ENCODE measurements at places on chromosomes 2 and 18. TPM values are rescaled to one million over a fixed set of nuclear protein-coding genes. Genes with fewer than 3 reads are reported as not detected.

LYG2 gene
- total RNA-seq: not detected

ADCYAP1 gene
- total RNA-seq: 18.5 TPM

MTX2 gene
- total RNA-seq: 55.6 TPM

RAD51AP2 gene
- 1.2 TPM for total RNA-seq

PMAIP1 gene
- 0.69 TPM for total RNA-seq

MATN3 gene
- total RNA-seq: 5.1 TPM

SLC30A3 gene
- total RNA-seq: 2.1 TPM

CERKL gene
- 6.2 TPM for total RNA-seq

SP140 gene
- total RNA-seq: 2.1 TPM

NEU4 gene
- 0.92 TPM for total RNA-seq

ZNF397 gene
- total RNA-seq: 43.1 TPM

ACMSD gene
- total RNA-seq: not detected

GLI2 gene
- 1.2 TPM for total RNA-seq

BOD1L2 gene
- total RNA-seq: not detected

OR6B2 gene
- not detected for total RNA-seq

FHOD3 gene
- 50.5 TPM for total RNA-seq

HOXD13 gene
- not detected for total RNA-seq

TRIP12 gene
- 181 TPM for total RNA-seq

SETBP1 gene
- total RNA-seq: 42.0 TPM

CRYGC gene
- not detected for total RNA-seq

VWA3B gene
- 2.8 TPM for total RNA-seq

HOXD12 gene
- total RNA-seq: not detected

RAX gene
- total RNA-seq: 0.23 TPM

GPN1 gene
- 36.0 TPM for total RNA-seq

MYL1 gene
- not detected for total RNA-seq

GAREM2 gene
- 17.3 TPM for total RNA-seq

SLC40A1 gene
- total RNA-seq: 51.0 TPM

MYO3B gene
- 1.2 TPM for total RNA-seq

KCNS3 gene
- 2.8 TPM for total RNA-seq

CYP1B1 gene
- total RNA-seq: 11.3 TPM

DES gene
- total RNA-seq: 1.4 TPM

DNAH6 gene
- total RNA-seq: 16.1 TPM

TMEM247 gene
- not detected for total RNA-seq

TDRD15 gene
- under 0.01 TPM for total RNA-seq

SNORC gene
- 4.6 TPM for total RNA-seq

OBSL1 gene
- total RNA-seq: 47.1 TPM

SIX3 gene
- total RNA-seq: 7.4 TPM

STK17B gene
- 12.2 TPM for total RNA-seq

SESTD1 gene
- 67.4 TPM for total RNA-seq

COPS9 gene
- 133 TPM for total RNA-seq

NEU2 gene
- not detected for total RNA-seq

SCTR gene
- 0.69 TPM for total RNA-seq

ABCB11 gene
- total RNA-seq: 1.2 TPM

CYP26B1 gene
- 2.1 TPM for total RNA-seq

MYOM1 gene
- 10.4 TPM for total RNA-seq

SPATS2L gene
- 80.5 TPM for total RNA-seq

C2orf78 gene
- not detected for total RNA-seq

IL36A gene
- total RNA-seq: not detected

SLC9A2 gene
- 1.8 TPM for total RNA-seq
